ENCODE measurements at places on chromosomes 16 and 17.
A peak's percentile ranks its signal among the peaks of the same experiment; 100 is the strongest.

DNA sequence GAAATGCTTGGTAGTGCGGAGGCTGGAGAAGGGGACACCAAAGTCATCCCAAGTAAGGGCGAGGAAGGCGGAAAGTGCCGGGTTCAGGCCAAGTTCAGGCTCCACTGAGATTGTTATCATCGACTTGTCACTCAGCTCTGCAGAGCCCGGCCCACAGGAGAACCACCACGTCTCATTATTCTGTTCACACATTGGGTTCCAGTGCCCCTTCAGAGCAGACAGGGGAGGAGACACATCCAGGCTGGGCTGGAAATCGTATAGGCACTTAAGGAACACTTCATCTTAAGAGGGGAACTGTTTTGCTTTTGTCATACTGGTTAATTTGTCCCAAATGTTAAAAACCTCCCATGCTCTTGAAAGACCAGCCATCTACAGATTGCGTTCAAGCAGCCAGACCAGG lies 118.3 kb upstream of the ADAMTS18 start:
- DNase-seq = no peak

DNA sequence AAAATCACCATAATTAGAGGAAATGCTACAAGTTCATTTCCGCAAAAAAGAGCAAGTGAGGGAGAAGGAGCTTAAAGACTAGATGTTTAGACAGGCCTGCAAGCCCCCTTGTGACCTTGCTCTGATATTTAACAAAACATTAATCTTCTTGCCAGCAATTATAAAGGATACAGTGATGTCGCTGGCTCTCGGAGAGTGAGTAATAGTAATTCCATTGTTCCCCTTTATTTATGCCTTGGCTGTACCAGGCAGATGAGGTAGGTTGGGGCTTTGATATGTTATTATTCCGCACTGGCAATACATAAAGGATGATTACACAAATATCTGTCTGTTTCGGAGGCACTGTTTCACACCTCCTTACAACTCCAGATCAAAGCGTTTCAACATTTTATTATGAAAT lies 204.8 kb upstream of the SALL1 start:
- no peak for DNase-seq

- DNase-seq = no peak
Observed at GRCh38 chr17:77410470-77410869, 269.7 kb downstream of the SEC14L1 start.

DNA sequence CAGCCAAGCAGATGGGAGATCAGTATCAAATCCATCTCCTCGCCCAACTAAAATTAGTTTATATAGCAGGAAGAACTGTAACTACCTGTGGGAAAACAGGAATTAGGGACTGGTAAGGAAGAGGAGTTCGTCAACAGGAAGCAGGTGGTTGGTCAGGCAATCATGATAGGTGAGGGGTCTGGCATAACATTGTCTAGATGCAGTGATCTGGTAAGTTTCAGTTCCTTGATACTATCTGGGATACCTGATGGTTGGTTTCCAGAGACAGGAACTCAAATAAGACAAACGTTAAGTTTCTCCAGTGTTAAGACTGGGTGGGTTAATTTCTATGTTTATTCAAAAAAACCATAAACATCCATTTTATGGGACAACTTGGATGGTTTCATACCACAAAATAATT lies 53.8 kb downstream of the CEP112 start:
- peak; percentile 76 for DNase-seq

DNA sequence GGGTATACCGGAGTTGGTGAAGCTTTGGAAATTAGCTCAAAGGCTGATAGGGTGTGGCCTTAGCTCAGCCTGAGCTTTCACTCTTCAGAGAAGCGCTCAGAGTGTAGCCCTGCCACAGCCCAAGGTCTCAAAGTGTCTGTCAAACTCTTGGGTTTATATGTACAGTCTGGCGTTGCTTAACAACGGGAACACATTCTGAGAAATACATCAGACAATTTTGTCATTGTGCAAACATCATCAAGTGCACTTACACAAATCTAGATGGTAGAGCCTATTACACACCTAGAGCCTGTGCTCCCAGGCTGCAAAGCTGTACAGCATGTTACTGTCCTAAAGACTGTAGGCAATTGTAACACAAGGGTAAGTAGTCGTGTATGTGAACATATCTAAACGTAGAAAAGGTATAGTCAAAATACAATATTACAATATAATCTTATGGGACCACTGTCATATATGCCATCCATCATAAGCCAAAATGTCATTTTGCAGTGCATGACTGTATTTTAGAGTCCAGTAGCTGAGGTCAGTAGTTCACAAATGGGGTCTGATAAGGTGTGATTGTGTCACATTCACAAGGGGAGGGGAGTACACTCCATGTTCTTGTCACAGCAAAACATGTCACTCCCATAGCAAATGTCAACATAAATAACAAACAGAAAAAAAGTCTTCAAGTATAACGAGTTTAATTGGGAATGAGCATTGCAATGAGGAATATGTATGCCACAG lies 20.6 kb downstream of the CHAD start:
- no peak for DNase-seq
